ENCODE measurements at places on chromosomes 5 and 9.
A peak's percentile ranks its signal among the peaks of the same experiment; 100 is the strongest.

DNA sequence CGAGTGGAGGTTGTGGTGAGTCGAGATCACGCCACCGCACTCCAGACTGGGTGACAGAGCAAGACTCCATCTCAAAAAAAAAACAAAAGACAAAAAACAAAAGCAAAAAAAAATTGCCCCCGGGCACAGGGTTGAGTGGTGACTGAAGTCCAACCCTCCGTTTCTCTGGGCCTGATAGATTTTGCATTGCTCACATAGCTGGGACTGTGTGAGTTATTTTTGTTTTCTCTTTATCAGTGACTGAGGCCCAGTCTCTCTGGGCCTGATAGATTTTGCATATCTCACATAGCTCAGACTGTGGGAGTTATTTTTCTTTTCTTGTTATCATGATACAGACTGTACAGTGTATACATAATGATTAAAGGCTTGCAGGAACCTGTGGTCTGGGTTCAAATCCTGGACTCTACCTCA is 2.6 kb upstream of the SLC28A3 start:
- DNase-seq = no peak

- DNase-seq = no peak
These were observed 837.0 kb downstream of the DNAH5 start for GRCh38 chr5:13107537-13107936.

DNA sequence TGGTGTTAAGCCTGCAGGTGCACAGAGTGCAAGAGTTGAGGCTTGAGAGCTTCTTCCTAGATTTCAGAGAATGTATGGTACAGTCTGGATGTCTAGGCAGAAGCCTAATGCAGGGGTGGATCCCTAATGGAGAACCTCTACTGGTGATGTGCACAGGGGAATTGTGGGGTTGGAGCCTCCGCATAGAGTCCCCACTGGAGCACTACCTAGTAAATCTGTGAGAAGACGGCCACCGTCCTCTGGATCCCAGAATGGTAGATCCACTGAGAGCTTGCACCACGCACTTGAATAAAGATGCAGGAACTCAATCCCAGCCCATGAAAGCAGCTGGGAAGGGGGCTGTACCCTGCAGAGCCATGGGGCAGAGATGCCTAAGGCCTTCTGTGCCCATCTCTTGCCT is 699.4 kb upstream of the FAM174A start:
- no peak for DNase-seq

DNA sequence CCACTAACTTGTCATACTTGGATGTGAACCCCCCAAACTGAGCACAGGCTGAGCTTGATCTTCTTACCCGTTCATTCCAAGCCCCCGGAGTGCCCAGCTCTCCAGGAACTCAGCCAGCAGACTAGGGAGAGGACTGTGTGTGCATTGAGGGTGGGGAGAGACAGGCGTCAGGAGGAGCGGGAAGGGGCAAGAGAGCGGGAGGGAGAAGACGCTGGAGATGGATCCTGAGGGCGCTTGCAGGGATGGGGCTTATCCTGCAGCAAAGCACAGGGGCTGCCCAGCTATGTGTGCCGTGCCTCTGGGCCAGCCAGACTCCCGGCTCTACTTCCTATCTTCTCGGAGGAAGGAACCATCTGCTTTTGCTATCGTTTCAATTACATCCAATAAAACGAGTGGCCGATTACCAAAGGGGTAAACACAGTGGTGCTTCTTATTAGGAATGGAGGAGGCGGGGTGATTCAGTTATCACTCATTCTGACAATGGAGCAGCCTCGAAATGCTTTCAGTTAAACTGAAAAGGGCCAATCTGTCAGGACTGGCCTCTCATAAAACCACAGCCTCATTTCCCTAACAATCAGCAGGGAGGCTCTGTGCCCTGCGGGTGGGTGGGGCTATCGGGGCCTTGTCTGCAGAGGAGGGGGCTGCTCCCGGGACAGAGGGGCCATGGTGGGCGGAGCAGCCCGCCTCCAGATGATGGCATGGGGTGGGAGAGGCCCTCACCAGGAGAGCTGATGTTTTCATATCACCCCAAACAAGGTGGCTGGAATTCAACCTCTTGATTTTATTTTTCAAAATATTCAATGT is 168.2 kb downstream of the DAB2IP start:
- DNase-seq = peak; percentile 18

- no peak for DNase-seq
These were observed 18.7 kb upstream of the DCAF12 start for GRCh38 chr9:34145165-34145564.
